ENCODE measurements at places on chromosomes 16 and 17.

- DNase-seq = no peak
Measured at GRCh38 chr16:8892101-8892575, 10.0 kb downstream of the LITAFD start.

GRCh38 chr16:71479420-71479819 lies 9.7 kb downstream of the ZNF19 start:
- no peak for DNase-seq

DNA sequence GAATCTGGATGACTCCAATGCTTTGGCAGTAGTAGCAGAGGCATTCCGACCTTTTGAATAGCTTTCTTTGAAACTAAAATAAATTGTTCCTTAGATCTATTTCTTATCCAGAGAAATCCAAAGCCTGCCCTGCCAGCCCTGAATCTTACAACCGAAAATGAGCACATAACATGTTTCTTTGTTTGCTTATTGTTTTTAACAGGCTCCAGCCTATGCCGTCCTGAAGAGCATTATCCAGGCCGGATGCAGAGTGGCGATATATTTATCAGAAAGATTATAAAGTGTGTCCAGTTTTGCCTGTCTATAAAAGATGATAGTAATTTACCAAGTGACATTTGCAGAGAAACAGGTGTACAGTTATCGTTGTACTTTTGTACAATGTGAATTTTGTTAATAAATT lies 10.5 kb downstream of the COQ7 start:
- DNase-seq = no peak

DNA sequence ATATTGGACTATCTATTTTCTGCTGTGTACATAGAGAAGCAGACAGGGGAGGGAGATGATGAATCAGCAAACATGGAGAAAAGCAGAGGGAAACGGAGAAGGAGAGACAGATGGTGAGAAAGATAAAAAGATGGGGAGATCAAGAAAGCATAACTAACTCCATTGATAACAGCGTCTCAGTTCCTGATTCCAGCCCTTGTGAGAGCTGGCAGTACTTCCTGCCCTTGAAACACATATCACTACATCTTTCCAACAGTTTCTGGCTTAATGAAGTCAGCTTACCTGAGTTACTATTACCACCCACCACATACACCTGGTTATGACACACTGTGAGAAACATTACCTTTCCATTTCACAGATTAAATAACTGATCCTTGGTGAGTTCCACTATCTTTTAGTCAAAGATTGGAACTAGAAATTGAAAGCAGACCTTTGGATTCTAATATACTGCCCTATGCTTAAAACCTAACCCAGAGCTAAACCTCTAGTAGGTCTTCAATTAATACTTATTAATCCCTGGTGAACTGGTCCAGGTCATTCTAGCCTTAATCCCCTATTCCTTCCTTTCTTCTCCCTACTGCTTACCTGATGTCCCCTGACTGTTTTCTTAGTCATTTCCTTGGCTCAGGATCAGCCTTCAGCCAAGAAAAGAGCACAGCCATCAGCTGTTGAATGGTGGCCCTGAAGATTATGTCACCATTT lies 346.6 kb upstream of the CCL2 start:
- DNase-seq = no peak

- DNase-seq = no peak
Measured at GRCh38 chr16:68009157-68009735, 6.5 kb downstream of the DPEP2NB start.
